ENCODE measurements at places on chromosomes 12 and 14.
A peak's percentile ranks its signal among the peaks of the same experiment; 100 is the strongest.

DNA sequence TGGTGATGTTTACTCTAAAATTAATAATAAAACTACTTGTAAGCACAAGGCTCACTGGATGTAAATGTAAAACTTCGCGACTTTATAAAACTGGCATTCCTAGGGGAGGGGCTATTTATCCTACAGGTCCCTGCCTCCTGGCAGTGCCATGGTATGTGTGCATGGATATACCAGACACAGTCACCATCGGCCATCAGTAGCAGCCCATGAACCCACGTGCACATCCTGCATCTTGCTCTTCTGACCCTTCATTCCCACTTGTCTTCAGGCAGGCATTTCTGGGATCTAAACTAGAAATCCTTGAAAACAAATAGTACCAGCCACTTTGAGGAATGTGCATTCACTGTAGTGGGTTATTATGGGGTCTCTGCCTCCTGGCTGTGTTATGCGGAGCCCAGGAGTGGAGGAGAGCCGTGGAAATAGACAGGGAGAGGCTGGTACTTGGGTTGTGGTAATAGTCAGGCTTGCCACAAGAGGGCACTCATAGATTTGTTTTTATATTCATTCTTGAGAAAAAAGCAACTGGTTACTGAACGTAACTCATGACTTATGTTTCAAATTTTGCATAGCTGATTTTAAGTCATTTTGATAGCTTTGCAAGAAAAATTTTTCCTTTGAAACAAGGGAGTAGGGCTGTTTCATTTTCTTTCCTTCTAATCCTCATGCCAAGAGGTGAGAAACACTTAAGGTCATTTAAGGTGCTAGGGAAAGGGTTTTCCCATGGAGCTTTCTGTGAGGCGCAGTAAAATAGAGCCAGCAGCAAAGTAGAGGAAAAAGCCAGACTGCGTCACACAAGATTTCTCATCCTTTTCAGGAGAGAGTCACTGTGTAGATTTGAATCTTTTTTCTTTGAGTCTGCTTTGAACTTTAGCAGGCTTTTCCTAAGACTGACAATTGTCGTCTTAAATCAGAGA, 17.4 kb upstream of the GALNT16 start:
- peak; percentile 78 for DNase-seq

- DNase-seq: no peak
Observed at GRCh38 chr12:34297126-34297789, 275.0 kb downstream of the ALG10 start.

- no peak for DNase-seq
Observed at GRCh38 chr14:104898870-104899510, 25.7 kb upstream of the PLD4 start.

DNA sequence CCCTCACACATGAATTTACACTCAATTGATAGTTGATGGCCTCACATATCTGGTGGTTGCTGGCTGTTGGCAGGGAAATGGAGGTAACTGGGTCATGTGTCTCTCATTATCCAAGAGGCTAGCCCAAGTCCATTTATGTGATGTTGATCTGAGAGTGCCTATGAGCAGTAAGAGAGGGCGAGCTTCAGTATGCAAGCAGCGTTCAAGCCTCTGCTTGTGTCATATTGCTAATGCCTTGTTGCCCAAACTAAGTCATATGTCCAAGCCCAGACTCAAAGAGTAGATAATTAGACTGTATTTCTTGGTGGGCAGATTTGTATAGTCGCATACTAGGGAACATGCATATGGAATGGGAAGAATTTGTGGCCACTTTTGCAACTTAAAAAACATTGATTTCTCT, 83.8 kb upstream of the DACT1 start:
- no peak for DNase-seq

DNA sequence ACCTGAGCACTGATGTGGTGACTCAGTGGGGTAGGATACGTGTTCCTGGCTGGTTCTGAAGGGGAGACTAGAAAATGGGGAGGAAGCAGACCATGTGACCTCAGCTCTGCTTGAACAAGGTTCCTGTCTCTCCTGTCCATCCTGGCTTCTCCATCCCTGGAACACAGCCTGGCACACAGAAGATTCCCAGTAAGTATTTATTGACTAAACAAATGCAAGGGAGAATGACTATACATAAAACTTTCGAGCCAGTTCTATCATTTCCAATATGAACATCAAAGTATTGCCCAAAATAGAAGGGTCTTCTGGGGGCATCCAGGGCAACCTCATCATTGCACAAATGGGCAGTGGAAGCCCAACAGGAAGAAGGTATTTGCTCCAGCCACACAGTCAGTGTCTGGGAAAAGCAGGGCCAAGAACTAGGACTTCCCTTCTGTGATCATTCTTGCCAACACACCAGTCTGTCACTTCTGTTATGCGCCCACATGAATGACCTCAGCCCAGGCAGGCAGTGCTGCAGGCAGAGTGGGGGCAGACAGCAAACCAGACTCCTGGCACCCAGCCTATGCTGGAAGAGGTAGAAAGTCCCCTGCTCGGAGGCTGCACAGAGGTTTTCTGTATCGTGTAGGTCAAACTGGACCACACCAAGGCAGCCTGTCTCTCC, 5.6 kb upstream of the SERPINA9 start:
- DNase-seq: peak; percentile 84

GRCh38 chr12:43008953-43009845, 419.7 kb upstream of the PRICKLE1 start:
- no peak for DNase-seq

- peak; percentile 22 for DNase-seq
Observed at GRCh38 chr14:80940146-80940545, 1.4 kb downstream of the CEP128 start.

- DNase-seq: no peak
Observed at GRCh38 chr12:115898670-115899069, 378.8 kb downstream of the MED13L start.

GRCh38 chr12:26286186-26286585, 90.8 kb downstream of the SSPN start:
- DNase-seq: no peak

DNA sequence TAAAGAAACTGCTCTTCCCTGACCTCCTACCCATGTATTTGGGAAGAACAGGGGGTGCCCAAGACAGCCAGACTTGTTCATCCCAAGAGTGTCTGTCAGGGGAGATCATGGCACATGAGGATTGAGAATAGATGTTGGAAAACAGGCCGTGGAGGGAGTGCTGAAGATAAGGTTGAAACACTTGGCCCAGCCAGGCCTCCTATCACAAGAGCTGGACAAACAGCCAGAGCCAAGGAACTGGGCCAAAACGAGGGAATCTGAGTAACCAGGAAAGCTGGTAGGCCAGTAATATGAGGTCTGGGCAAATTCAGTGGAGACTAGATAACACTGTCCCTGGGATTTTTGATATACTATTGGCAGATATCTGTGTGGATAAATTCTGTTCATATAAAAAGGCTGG, 161.7 kb downstream of the TMX1 start:
- DNase-seq: no peak

- DNase-seq: peak; percentile 13
Observed at GRCh38 chr12:131599190-131600159, 111.4 kb upstream of the SFSWAP start.

- DNase-seq: no peak
Observed at GRCh38 chr12:45668641-45669040, 60.9 kb upstream of the ARID2 start.

DNA sequence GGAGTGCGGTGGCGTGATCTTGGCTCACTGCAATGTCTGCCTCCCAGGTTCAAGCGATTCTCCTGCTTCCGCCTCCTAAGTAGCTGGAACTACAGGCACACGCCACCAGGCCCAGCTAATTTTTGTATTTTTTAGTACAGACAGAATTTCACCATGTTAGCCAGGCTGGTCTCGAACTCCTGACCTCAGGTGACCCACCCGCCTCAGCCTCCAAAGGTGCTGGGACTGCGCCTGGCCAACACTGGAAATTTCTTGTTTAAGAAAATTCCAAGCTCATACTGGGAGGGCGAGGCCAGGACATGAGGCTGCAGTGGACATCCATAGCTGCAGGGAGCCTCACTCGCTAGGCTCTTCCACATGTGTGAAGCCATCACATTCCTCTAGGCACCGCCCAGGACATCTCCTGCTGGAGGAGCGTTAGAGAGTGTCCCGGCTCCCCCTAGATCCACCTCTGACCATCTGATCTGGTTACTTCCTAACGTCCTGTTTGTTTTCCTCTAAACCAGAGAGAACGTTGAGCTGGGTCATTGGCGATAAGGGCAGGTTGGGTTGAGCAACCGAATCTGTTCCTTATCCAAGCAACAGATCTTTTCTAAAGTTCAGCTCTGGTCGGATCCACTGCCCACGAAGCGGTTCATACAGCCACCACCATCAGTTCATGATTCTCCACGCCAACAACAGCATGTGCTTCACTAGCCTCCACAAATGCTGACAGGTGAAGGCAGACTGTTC, 108.2 kb upstream of the MED13L start:
- no peak for DNase-seq

GRCh38 chr14:24851837-24852236, 198.1 kb downstream of the STXBP6 start:
- peak; percentile 60 for DNase-seq

DNA sequence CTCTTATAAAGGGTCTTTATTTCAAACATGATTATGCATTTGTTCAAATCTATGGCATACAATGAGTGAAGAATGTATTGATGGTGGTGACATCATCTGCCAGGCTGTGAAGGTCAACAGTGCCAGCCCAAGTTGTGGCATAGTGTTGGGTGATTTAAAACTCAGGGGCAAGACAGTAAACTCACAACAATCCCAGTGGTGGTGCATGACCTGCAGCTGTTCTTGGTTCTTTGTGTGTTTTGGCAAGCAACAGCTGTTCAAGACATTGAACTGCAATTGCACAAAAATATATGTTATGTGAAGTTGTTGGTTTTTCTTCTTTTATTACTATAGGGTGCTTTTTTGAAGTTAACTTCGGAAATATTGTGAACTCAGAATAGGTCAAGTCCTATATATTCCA, 851.6 kb downstream of the NRXN3 start:
- DNase-seq: no peak

- DNase-seq: no peak
Observed at GRCh38 chr14:77543240-77543551, 44.6 kb upstream of the ISM2 start.

GRCh38 chr12:79717006-79717405, 26.2 kb upstream of the PAWR start:
- DNase-seq: no peak
